Ecto neural progenitor cell (in vitro differentiated cells): ENCODE measurements at places on chromosomes 7 and 10.

GRCh38 chr7:33107136-33108066, 1.8 kb downstream of the RP9 start:
- peak; percentile 68 for DNase-seq

DNA sequence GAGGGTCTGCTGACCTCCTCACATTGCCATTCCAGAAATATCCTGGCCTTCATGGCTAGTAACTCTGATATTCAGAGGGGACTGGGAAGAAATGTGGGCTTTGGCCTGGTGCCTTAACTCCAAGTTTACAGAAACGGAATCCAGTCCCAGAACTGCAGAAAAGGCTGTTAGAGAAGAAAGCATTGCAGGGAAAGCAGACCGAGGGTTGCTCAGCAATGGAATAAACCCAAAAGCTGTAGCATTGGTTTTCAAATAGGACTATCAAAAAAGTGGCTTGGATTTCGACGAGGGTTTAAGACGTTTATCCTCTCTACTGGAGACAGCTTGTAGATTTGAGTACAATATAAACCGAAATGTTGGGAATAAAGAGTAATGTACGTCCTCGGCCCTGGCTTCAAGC, 425.8 kb upstream of the FOXK1 start:
- no peak for DNase-seq

- no peak for DNase-seq
Measured at GRCh38 chr7:152344253-152344652, 91.5 kb downstream of the KMT2C start.

GRCh38 chr7:137204246-137204645, 139.3 kb downstream of the PTN start:
- DNase-seq, result no peak

- DNase-seq, result no peak
Measured at GRCh38 chr10:6778992-6779701, 199.1 kb upstream of the PRKCQ start.

DNA sequence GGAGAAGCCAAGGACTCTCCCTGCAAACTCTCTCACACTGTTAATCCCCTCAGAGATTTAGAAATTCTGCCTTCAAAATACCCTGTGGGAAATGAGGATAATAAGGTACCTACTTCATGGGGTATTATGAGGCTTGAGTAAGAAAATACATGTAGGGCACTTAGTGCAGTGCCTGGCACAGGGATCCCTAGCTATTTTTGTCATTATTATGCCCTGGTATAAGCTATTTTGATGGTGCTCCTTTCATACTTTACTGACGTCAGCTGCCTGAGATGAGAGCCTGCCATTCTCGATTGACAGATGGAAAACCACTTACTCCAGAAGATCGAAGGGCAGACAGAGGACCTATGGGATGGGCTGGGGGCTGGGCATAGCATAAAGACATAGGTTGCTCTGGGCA, 30.1 kb downstream of the MKX start:
- no peak for DNase-seq

- no peak for DNase-seq
Measured at GRCh38 chr7:22996470-22996869, 17.5 kb downstream of the HYCC1 start.

DNA sequence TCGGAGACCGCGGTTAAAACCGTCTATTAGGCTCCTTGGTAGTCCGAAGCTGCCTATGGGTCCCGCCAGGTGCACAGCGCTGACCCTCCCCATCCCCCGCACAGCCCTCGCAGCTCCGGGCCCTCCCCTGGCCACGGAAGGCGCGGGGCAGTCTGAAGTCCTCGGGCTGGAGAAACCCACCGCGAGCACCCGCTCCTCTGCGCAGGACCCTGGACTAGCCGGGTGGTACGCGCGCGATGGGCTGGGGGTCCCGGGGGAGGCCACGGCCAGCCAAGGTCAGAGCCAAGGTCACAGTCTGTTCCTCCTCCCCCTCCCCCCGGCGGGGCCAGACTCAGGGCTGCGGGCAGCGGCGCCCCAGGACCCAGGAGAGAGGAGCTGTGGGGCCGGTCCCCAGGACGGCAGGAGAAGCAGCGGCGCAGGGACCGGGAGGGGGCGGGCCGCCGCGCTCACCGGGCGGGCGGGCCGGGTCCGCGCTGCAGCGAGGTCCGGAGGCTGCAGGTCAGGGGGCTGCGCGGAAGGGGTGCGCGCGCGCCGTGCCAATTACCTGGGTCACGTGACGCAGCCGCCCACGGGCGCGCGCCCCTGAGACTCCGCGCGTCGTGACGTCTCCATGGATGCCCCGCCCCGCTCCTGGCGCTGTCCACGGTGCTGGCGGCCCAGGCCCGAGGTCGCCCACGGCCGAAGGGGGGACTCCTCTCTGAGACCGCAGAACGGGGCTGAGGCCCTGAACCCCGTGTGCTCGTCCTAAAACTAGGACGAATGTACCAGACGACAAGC, at the start of gene OGDHL:
Gene OGDHL, minus strand, starts transcription at position 535 of the 777 bp plus-strand sequence. CDS start 3,731 bp downstream, outside the sequence.
- DNase-seq, result peak; percentile 91

GRCh38 chr10:78944723-78945312, 123.9 kb upstream of the ZMIZ1 start:
- no peak for DNase-seq

DNA sequence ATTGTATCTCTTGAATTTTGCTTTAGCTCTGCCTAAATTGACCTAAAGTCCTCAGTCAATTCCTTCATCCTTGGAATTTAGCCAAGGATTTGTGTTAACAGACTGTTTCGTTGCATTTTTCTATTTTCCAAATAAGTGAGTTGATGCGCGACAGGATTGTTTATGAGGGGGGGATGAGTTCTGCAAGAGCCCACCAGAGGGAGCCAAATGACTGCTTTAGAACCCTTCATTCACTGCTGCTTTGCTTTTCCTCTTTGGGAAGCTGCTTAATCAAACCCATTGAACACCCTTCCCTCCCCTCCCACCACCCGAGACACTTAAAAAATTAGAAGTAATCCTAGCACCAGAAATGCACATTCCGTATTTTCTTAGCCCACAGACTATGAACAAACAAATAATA, 33.7 kb upstream of the PTF1A start:
- peak; percentile 59 for DNase-seq

DNA sequence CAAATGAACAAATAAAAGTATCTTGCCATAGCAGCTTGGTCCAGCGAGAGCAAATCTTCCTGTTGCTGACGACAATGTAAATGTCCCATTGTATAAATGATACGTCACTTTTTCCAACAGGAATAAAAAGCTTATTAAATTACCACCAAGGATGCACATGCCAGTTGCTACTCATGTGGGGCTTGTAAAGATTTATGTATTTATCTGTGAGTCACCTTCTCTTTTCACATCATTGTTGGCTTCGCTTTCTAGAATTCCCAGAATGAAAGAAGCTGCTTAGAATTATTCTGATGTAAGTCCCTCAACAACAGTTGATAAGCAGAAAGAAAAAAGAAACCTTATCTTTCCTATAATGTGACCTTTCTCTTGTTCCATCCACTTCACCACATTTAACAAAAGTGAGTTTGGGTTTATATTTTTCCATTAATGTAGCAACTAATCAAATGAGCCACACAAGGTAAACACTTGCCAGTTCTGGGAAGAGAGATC, 22.4 kb downstream of the DNAJC12 start:
- DNase-seq, result no peak

- DNase-seq, result no peak
Measured at GRCh38 chr7:94044806-94045205, 40.7 kb upstream of the BET1 start.

GRCh38 chr7:6642861-6643640, 5.9 kb downstream of the ZNF316 start:
- DNase-seq, result no peak

DNA sequence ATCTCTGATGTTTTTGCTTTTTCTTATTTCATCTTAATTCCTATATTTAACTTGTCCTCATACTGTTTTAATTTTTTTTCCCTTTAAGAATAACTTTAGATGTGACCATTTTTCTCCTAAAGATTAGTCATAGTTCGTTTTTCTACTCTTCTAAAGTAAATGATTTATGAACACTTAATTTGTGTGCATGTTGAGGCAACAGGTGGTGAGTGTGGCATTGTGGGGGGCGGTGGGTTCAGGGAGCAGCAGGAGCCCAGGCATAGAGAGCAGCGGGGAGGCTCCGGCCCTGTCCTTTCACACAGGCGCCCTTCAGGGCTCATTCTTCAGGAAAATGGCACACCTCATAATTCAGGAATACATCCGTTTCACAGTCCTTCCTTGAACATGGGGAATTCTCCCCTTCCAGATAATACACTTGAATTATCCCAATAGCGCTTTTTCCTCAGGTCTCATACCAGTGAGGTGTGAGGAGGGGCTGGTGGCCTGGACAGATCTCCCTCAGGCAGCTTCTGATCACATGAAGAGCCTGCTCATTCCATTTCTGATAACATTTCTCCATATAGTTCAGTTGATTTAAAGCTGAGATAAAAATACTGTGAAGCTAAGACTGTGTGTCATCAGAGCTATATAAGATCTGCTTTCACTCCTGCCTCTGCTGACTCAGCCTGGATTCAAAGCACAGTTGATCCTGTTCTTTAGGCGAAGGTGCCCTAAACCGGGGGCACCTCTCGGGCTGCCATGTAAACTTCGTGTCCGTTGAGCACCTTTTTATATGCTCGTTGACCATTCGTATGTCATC, 40.2 kb downstream of the CUL1 start:
- DNase-seq, result no peak

GRCh38 chr7:103951311-103951710, 38.1 kb downstream of the RELN start:
- no peak for DNase-seq

- DNase-seq, result no peak
Measured at GRCh38 chr10:123998197-123999141, 94.9 kb downstream of the CHST15 start.

DNA sequence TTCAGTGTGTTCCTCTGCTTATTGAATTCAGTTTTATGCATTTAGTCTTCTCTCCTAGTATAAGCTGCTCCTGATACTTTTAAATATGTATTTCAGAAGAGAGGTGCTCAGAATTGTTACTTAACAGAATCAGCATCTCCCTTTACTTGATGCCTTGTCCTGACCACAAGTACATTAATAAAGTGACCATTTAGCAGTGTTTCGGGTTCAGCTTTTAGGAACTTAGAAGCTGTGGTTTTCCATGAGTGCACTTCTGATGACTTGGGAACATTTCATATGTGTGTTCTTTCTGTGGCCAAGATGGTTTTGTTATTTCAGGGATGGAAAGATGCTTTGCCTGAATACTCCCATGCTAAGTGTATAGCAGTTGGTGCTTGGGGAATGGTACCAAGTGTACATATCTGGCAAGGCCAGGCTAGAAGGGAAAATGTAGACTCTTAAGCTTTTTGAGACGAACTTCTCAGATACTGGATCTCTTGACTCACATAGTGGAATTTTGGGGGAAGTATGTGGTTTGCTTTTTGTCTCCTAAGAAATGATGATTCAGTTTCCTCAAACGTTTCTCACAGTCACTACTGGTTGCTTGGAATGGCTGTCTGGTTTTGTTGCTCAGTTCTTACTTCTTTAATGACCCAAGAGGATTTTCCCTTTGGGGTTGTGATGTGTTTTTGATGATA, 17.2 kb downstream of the SGPL1 start:
- no peak for DNase-seq

DNA sequence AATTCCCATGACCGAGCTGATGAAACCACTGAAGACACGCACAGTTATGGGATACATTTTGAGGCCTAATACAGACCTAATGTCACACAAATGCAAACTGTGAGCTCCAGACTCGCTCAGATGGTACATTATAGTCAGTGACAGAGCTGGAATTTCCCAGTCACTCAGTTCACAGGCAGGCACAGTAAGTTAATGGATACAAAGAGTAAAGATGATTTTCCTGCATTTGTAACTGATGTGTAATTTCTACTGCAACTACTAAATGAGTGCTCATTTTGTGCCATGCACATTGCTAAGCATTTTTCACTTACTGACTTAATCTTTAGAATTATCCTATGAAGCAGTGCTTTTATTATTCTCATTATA, 56.5 kb downstream of the ENO4 start:
- no peak for DNase-seq

DNA sequence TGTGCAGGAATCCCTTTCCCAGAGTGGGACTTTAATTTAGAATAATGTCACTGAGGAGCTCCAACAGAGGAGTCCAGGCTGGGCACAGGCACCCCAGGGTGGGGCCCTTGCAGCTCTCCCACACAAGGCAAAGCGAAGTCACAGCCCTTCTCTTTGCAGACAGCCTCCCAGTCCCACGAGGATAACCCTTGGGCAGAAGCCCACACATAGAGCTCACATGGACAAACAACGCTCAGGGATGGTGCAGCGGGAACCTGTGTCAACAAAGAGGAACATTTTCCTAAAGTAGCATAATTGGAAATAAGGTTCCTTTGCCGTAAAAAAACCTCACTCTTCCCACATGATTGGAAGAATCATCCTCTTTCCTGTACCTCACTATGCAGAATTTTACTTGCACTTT, 29.3 kb upstream of the GGCT start:
- no peak for DNase-seq

DNA sequence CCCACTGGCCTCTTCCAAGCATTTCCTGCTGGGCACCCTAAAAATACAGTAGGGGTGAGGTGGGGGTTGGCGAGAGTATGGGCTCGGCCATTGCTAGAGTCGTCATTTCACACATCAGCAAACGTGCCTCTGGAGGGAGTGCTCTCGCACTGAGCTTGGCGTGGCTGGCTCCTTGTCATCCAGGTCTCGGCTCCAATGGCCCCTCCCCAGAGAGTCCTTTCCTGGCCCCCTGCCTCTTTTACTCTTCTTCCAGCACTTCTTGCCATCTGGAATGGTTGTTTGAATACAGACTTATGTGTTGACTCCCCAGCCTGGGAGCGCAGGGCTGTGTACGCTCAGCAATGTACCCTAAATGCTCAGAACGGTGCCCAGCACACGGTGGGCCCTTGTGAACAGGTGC, 18.8 kb downstream of the UNC5B start:
- no peak for DNase-seq

GRCh38 chr10:50653142-50653541, 29.4 kb upstream of the SGMS1 start:
- no peak for DNase-seq

GRCh38 chr7:30880125-30880720, 31.4 kb upstream of the AQP1 start:
- no peak for DNase-seq

DNA sequence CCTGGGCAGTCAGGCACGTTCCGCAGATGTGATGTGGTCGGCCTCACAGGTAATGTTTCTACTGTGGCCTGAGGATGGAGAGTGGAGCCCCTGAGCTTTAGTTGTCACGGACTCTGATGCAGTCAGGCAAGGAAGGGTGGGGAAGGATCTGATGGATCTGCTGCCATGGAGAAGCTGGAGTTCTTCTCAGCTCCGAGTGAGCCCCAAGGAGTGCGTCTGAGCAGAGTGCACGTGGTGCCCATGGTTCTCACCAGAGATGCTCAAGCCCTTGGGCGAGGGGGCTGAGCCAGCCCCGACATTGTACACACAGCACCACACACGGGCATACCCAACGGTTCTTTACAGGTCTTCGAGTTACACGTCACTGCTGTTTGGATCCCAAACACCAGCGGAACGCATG, 192.5 kb downstream of the EBF3 start:
- peak; percentile 27 for DNase-seq

- DNase-seq, result no peak
Measured at GRCh38 chr7:129655811-129656210, 44.3 kb downstream of the NRF1 start.
